ENCODE measurements at places on chromosomes 3 and 15.

DNA sequence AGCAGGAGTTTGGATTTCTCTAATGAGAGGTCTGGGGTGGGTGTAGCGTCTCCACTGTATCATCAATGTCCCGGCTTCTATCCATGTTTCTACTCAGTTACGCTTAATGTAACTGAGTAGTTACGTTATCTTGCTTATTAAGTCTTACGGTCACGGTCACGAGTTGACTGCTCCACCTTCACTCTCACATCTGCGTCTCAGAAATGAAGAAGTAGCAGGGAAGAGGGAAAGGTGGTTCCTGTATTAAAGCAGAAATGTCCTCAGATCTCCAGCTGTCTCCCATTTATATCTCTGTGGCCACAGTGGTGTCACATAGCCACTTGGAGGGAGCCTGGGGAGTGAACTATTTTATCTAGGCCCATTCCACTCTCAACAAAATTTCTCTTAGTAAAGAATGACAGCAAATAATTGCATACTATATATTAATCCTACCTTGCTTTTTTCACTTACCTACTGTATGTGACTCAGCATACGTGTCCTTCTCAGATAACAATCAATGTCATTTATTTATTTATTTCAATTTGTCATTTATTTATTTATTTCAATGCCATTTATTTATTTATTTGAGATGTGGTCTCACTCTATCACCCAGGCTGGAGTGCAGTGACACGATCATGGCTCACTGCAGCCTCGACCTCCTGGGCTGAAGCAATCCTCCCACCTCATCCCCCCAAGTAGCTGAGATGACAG lies 39.7 kb upstream of the RNU6-1 start:
- DNase-seq = no peak

GRCh38 chr3:63037116-63037515 lies 161.9 kb upstream of the CADPS start:
- no peak for DNase-seq

DNA sequence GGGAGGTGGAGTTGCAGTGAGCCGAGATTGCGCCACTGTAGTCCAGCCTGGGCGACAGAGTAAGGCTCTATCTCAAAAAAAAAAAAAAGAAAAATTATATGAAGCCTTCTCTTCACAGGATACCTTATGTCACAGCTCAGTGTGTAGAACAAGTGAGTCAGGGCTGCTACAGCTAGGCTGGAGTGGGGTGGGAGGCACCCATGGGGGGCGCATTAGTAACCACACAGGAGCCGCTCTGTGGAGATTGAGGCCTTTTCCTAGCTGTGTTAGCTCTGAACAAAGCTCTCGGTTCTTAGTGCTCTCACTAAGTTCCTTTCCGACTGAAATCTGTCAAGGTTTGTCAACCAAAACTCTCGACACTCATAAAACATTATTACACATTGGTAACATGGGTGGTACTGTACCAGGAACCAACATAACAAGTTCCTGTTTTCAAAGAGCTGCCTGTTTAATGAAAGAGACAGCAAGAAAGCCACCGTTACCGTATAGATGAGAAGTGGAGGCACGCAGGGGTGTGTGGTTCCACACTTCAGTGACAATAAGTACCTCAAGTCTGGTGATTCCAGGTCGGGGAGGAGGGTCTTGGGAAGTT lies 4.5 kb downstream of the LRRC31 start:
- DNase-seq = no peak

- DNase-seq = no peak
These were observed 469 bp downstream of the MAP6D1 start for GRCh38 chr3:183824761-183825455.

DNA sequence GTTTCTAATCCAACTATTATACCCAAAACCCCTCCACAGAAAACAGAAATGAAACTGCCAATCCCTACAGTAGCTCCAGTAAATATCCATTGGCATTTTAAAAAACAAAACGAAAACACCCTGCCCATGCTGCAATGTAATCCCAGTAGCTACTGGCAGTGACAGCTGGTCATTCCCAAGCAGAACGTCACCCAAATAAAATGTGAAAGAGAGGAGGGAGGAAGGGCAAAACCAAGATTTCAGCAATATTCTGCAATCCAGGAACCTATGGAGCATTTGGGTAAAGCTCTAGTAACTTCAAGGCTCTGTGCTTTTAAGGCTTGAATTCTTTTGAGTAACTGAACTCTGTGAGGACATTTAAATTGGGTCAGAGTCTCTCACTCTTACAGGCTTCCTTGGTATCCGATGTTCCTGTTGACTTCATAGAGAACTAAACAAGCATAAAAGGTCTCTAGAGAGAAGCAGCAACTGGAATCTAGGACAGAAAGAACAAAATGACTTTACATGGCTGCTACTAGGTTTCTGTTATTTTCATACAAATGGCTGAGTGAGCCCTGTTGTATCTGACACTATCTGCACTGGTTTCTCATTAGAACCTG lies 136.2 kb downstream of the TNIK start:
- no peak for DNase-seq

DNA sequence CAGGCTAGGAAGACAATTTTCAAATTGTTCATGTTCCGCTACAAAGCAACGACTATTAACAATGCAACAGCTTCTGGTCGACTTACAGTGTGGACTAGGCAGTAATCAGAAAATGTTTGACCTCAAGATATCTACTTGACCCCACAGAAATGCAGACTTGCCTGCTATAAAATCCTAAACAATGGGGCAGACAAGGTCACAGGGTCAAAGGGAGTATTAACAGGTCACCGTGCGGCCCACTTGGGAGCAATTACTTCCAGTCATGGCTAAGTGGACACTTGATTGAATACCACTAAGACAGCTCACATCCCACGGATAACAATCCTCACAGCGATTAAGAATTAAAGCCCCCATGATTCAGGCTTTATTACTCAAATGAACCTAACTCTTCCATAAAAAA lies 58.9 kb downstream of the FOXP1 start:
- no peak for DNase-seq

GRCh38 chr3:170621256-170621655 lies 35.4 kb upstream of the SLC7A14 start:
- no peak for DNase-seq

DNA sequence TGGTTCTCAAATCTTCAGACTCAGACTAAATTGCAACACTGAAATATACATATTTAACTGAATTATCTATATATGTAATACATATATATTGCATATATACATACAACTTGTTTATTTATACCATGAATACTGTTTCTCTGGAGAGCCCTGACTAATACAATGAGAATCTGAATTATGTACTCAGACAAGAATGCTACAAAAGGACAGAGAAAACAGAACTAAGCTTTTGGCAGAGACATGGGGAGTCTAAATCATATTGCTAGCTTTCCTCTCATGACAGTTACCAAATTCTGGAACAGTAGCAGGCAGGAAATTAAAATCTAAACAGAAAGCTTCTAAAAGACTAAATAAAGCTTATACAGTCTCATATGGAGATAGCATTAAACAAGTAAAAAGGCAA lies 142.4 kb upstream of the KCNMB2 start:
- peak; percentile 46 for DNase-seq

DNA sequence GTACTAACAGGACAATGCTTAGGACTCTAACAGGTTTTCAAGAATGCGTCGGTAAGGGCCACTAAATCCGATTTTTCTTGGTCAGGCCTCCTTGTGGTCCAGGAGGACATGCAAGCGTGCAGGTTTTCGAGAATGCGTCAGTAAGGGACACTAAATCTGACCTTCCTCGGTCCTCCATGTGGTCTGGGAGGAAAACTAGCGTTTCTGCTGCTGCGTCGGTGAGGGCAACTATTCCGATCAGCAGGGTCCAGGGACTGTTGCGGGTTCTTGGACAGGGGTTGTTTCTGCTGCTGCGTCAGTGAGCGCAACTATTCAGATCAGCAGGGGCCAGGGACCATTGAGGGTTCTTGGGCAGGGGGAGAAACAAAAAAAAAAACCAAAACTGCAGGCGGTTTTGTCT lies 7.8 kb upstream of the UBP1 start:
- no peak for DNase-seq
